HT-29 (cell line): ENCODE measurements at places on chromosomes 13 and 19. TPM values are rescaled to one million over a fixed set of nuclear protein-coding genes. Genes with fewer than 3 reads are reported as not detected.

- no peak for DNase-seq
These were observed 249.0 kb downstream of the TSHZ3 start for GRCh38 chr19:31100206-31100590.

GRCh38 chr19:5987077-5987818 lies 9.3 kb upstream of the RANBP3 start:
- DNase-seq, result peak; percentile 77

DNA sequence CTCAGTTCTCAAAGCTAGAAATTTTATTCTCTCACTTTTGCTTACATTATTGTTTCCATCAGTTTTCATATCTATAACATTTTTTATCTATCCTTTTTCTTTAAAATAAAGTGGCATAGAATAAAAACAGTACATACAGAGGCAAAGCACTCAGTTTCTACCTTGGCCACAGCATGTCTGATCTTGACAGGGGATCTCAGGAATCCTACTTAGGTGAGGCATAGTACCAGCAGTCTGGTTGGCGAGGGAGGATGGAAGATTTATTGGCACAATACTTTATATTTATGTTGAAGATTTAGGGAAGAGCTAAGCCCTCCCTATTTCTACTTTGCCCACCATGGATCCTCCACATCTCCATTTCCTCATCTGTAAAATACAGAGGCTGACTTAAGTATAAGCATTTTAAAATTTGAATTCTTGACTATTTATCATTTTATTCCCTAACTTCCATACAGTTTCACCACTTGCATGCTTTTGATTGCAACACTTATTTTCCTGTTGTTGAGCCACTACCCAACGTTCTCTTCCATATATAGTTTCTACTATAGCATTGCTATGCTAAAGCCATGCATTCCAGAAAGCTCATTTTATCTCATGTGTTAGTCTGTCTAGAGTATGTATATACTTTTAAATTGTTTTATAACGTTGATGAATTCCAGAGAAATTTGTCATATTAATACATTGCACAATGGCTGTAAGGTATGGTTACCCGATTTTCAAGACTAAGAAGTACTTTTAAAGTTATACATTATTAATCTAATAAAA lies 506.7 kb downstream of the KCTD12 start:
- no peak for DNase-seq

Gene SIGLEC10
- not detected in 2 replicates for total RNA-seq

DNA sequence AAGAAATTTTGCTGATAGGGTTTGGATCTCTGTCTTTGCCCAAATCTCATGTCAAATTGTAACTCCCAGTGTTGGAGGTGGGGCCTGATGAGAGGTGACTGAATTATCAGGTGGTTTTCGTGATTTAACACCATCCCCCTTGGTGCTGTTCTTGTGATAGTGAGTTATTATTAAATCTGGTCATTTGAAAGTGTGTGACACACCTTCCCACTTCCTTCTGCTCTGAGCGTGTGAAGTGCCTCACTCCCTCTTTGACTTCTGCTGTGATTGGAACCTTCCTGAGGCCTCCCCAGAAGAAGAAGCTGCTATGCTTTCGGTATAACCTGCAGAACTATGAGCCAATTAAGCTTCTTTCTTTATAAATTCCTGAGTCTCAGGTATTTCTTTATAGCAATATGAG lies 632.0 kb downstream of the SLITRK5 start:
- no peak for DNase-seq

- no peak for DNase-seq
These were observed 58.3 kb upstream of the MEDAG start for GRCh38 chr13:30847650-30848307.

Gene ASPDH
- total RNA-seq, result not detected in 2 replicates

DNA sequence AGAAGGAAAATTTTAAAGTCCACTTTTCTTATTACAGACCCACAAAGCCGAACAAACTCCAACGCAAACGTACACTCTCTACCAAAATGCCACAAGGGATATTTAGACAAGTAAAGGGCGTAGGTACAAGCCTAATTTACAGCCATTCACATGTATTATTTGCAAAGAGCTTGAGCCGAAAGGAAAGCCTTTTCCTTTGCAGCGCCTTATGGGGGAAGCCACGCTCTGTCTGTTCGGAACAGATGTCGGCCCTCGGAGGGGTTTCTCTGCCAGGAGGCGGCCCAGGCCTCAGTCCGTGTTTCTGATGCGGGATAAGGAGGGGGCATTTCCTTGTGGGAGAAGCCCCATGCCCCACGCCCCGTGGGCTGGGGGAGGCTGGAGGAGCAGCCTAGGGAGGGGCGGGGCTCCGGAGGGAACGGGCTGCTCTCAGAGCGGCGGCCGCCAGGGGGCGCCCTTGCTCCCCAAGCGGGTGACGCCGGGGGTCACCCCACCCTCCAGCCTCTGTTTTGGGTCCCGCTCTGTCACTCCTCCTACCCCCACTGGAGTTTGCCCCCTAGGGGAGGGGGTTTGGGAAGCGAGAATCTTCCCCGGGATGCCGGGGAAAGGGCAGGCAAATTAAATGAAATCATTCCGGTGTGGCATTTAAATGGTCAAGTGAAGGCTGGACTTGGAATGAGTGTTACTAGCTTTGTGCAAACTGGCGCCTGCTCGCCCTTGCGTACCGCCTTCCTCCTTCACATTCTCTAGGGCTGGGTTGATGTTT lies 2.9 kb downstream of the HTR2A start:
- peak; percentile 81 for DNase-seq

Gene ZNF665
- total RNA-seq, result not detected in 2 replicates
